ENCODE measurements at places on chromosomes 4 and X.

DNA sequence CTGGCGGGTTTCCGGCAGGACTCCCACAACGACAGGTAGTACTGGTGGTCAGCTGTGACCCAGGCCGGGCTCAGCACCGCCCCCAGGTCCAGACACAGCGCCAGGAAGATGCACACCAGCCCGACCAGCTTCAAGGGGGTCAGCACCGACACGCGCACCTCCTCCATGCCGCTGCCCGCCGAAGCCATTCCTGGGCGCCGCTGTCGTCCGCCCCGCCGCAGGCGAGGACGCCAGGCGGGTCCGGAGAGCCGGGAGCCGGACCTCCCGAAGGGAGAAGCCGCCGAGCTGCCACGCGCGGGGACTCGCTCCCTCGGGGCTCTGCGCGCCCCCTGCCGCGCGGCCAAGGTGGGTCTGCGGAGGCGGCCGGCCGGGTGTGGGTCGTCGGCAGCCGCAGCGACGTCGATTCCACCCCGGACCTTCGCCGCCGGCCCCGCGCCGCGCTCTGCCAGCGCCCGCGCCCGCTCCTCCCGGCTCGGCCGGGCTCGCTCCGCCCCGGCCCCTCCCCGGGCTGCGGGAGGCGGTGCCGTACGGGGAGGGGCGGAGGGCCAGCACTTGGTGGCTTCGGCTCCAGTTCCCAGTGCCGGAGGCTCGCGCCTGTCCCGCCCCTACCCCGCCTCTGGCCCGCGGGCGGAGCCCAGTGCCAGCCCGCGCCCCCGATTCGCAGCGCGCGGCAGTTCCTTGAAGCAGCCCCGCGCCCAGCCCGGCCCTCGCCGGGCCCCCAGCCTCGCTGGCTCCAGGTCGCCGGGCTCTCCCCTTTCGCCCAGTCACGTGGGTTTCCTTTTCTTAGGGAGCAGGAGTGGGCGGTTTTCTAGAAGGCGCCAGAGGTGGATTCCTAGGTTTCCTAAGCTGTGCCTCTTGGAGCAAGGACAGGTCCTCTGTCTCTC lies at the start of gene TMEM47:
Gene TMEM47 (minus strand): TSS at position 444 of the 884 bp plus-strand sequence. CDS start 256 bp downstream, at position 188.
- no peak for DNase-seq

GRCh38 chrX:107861056-107861455 lies 35.4 kb downstream of the MID2 start:
- DNase-seq: no peak

DNA sequence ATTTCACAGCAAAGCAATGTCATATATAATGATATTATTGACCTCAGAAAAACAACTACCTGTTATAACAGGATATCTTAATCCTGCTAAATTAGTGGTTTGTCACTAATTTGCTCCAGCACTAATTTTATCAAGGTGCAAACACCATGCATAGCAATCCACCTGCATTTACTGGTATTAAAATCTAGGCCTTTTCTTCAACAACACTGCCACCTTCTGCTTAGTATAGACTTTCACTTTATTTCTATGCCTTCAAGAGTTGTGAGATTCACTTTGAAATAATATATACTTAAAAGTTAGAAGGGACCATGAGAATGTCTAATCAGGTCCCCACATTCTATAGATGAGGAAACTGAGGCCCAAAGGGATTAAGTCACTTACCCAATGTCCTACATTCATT lies 82.1 kb upstream of the IQCM start:
- no peak for DNase-seq

DNA sequence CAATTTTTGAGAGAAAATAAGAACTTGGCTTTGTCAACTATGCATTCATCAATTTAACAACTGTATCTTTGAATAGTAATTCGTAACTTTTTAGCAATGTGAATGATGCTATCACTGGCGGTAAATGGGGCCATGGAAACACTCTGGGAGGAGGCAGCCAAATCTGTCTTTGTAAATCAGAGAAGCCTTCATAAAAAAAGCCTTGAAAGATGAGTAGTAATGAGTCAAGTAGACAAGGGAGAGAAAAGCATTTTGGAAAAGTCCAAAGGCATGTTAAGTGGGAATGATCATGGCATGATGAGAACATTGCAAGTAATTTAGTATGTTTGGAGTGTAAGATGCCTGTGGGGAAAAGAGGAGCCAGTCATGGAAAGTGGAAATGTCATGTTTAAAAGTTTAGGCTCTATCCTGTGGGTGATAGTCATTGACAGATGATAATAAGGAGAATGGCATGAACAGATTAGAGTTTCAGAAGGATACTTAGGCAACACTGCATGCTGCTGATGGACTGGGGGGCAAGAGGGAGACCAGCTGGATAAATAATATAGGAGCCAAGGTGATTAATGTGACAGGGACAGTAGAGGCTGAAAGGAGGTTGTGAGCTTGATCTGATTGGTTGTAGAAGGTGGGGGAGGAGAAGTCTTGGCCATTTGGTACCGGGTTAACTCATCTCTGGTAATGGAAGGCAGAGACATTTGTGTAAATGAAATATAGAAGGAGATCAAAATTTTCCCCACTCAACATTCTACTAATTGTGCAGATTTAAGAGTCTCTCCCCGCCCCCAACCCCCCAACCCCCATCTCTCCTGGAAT lies 16.3 kb downstream of the SPRY1 start:
- DNase-seq: no peak

DNA sequence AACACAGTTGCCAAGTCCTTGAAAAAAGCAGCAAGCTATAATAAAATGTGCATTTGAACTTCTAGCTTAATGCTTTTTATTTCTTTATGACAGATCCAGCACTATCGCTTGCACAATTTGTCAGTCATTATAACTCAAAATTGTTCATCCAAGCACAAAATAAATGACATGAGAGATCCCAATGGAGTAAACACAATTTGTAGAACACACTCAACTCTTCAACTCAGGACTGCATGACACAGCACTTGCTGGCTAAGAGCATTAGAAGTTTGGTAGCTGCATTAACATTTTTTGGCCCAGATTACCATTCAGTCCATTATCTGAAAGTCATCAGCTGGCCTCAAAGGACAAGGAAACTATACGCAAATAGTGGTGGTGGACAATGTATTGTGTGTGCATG lies 530.1 kb downstream of the INPP4B start:
- no peak for DNase-seq

DNA sequence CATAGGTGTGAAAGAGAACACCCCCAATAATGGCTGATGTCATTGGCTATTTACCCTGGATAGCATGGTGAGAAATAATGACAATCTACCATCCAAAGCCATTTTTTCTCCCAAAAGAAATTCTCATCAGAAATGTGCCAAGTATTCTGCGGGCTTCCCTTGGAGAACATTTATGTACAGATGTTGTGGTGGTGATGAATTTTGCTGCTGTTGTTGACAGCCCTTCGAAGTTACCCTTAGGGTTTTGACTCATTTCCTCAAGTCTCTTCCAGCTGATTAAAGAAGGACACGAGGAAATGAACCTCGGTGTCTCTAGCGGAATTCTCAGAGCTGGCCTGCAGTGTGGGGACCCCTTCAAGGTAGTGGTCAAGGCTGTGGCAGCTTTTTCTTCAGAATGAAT lies 3.4 kb downstream of the KIT start:
- no peak for DNase-seq

DNA sequence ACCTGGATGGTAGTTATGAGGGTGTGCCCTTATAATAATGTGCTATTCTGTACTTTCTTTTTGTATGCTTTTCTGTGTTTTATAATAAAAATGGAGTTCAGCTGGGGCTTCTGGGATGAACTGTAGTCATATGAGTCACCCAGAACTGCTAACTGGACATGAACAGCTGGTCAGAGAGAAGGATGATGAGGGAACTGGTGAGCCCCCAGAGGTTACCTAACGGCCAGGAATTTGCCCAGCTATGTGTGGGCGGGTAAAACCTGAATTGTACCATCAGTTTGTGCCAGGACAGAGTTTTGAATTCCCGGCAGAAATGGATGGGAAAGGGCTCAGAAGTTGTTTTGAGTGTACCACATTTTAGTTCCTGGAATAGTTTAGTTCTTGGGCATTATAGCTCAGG lies 138.0 kb upstream of the USP9X start:
- DNase-seq: no peak

DNA sequence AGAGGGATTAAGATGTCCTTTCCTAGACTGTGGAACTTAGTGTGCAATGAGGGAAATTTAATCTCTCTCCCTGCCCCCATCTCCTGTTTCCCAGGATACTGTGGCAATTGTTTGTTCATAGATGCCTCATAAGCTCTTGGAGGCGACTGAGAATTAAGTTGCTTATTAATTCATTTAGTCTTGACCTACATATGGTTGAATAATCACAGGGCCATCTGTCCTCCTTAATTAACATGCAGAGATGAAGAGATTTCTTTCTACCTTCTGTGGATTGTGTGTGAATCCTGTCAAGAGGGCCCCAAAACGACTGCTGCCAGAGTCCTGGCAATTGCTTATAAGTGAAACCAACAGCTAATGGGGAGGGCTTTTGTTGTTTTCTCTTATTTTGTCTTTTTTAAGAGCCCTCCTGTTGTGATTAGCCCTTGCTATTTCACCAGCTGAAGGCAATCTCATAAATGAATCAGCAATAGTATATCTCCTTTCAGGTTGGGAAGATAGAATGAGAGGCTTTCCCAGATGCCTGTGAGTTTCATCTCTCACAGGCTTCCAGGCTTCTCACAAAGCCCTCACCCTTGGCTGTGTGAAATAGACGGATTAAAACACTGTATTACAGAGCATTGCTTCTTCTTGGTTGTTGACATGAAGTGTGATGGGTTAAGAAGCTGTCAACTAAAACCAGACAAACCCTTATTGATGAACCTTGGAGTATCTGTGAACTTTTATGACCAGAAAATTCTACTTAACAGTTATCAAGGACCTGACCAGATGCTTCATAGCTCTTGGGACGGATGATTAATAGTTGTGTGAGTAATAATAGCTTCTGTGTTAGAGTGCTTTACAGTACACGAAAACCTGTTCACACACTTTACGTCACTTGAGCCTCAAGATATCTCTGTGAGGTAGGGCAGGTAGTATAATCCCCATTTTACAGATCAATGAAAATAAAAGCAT lies 58.5 kb downstream of the PGRMC2 start:
- no peak for DNase-seq

DNA sequence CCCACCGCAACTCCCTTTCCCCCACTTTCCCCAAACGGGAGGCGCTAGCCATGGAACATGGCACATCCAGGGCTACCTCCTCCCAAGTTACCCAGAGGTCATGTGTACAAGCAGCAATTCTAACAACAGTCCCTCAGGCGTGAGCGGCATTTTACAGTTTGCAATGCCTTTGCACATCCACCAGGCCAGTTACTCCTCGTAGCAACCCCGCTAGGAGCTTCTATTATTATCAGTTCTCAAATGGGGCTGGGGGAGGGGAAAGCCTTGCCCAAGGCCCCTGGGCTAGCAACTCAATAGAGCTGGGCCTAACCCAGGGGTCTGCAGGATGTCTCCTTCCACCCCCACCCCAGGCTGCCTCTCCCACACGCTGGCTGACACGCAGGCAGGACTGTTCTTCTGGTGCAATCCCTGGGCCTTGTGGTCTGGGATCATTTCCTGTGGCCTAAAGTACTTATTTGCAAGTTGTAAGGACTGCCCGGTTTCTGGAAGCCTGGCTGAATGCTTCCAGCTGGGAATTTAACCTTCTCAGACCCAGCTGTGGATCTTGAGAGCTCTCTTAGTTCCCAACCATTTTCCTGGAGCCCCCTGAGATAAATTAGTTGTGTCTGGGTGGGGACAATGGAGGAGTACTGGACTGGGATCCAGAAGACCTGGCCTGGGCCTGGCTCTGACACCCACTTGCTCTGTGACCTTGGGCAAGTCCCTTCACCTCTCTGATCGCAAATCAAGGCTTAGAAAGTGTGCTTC lies 27.7 kb downstream of the PJA1 start:
- no peak for DNase-seq

DNA sequence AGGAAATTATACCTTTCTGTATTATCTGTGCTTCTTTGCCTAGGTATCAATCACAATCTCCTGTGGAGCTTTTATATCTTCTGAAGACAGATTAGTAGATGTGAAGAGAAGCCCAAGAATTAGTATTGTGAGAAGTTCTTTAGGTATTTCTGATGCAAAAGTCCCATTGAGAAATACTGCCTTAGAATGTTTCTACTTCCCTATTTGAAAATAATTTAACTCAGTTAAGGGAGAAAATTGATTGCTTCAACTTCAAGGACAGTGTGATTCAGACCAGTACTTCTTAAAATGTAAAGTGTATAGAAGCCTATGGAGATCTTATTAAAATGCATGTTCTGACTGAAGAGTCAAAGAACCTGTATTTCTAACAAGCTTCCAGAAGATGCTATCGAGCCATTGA lies 9.0 kb downstream of the EIF1AX start:
- no peak for DNase-seq

DNA sequence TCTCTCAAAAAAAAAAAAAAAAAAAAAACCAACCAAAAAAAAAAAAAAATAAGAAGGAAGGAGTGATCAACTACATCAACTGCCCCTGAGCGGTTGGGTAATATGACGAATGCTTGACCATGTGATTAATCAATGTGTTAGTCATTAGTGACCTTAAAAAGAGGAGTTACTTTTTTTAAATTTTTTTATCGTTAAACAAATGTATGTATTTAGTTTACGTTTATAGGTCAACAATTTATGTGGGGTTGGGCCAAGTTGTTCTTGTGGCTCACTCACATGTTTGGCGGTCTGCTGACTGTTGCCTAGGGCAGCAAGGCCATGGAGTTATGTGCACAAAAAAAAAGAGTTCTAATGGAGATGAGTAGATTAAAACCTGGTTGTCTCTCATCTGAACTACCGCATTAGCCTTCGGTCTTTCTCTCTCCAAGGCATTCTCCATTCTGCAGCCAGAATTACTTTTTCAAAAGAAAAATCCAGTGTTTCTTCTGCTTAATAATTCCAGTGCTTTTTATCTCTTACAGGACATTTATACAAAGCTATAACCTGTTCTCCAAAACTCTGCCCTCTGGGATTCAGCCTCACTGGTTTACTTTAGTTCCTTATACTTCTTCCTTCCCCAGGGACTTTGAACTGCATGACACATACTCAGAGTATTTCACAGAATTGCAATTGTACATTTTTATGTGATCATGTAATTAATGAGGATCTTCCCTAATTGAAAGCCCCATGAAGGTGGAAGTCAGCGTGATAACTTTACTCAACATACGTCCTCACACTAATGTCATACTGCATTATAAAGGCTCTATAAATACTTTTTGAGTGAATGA lies 505.5 kb downstream of the ANKRD50 start:
- DNase-seq: no peak

DNA sequence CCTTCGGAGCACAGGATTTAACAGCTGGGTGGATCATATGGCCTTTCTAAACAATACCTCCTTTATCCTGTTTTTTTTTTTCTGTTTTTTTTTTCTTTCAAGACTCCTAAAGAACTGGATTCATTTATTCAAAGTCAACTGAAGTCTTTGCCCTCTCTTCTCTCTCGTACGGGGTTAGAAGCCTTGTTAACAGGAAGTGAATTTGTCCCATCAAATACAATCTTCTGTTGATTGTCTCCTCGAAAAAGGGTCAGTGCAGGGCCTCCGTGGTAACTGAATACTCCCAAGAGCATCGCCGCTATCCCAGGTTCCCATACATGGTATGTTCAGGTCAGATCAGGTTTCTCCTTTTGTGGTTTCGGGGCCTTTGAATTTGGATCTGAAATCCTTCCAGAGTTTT lies 1.8 kb upstream of the TMEM128 start:
- no peak for DNase-seq

GRCh38 chrX:103774070-103774642 lies 2.5 kb upstream of the PLP1 start:
- no peak for DNase-seq

All from CD4-positive, alpha-beta T cell treated with Interleukin-15 for 1 hour (primary cell).